ENCODE measurements at places on chromosomes 3 and 15.

GRCh38 chr3:118863731-118864322, 170.8 kb downstream of the IGSF11 start:
- DNase-seq: no peak

DNA sequence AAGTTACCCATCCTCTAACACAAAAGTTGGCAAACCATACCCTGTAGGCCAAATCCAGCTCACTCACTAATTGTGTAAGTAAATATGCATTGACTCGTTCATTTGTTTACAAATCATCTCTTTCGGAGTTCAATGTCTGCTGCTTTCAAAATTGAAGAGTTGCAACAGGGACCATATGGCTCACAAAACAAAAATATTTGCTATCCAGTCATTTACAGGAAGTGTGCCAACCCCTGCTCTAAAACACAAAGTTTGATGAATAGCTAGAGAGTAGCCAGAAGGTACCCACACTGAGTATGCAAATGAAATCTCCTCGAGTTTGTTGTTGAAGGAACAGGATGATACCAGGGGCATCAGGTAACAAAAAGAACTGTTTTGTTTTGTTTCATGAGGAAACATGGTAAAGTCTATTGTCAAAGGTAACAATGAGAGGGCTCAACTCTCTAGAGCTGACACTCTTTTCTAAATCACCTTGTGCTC, 236.2 kb upstream of the THBS1 start:
- DNase-seq: no peak

DNA sequence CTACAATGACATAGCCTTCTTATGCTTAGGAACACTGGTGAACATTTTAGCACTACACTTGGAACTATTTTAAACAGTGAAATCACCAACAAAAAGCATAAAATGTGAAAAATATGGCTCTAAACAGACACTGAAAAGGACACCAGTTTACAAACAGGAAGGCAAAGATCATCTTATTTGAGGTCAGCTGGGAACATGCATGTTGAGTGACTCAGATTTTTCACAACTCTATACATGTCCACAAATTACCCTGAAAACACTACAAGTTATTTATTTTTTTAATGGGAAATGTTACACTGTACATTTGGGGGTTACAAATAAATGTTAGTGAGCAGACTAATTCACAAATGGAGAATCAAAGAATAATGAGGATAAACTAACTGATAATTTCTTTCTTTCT, 12.5 kb upstream of the GK5 start:
- DNase-seq: no peak

DNA sequence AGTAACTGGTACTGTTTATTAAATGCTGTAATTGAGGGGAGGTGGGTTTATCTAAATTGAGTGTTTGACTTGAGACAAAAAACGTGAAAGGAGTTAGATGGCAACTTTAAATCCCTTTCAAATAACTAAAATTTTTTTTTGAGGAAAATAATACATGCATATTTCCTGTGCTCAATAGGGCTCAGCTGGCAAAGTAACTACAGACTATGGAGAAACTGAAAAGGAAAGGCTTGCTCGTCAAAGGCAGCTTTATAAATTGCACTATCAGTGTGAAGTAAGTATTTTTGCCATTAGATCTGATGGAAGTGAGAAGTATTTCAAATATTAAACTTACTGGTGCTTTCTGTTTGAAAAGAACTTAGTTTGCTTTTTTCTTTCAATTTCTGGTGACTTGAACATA, 72.2 kb downstream of the DZIP3 start:
- DNase-seq: no peak

DNA sequence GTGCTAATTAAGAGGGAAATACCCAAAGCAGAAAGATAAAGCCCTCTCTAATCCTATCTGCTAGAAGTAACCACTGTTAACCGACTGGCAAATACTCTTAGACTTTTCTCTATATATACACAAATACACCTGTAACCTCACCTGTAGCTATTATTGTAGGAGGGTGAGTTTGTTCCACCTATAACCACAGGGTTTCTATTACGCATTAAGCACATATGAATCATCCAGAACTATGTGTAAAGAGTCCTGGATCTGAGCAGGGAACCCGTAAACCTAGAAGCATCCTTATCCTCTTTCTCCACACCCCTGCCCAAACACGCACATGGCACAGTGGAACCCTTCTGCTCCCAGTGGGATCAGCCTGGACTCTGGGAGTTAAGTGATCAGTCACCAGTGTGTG, 172.8 kb upstream of the C2CD4B start:
- DNase-seq: no peak

DNA sequence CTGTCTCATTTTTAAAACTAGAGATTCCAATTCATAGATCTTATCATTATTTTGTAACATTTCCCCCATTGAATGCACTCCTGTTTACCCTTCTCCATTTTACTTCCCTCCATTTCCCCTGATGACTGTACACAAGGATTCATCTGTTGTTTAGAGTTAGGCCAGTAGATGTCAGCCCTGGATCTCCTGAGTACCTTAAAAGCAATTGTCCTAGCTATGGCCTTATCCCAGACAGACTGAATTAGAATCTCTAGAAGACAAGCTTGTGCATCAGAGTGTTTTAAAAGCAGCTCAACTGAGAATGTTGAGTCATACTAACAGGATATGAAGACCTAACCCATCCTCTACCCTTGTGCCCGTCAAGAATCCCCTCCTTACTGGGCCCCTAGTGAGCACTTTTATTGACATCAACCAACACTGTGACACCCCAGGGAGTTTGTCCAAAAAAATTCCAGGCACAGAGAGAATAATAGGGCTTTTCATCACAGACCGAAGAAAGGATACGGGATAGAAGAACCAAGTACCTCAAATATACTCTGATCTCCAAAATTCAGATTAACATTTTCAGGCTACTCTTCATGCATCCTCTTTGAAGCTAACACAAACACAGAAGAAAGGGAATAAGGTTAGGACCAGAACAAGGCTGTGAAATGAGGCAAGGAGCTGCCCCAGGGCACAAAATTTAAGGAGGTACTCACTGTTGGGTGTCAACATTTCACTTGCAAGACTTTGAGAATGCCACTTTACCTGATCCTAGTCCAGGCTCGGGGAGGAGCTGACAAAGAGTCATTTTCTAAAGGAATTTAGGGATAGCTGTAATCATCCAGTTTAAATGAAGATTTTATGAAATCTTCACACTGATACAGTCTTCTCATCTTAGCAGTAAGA, 17.1 kb downstream of the ZBED2 start:
- no peak for DNase-seq

DNA sequence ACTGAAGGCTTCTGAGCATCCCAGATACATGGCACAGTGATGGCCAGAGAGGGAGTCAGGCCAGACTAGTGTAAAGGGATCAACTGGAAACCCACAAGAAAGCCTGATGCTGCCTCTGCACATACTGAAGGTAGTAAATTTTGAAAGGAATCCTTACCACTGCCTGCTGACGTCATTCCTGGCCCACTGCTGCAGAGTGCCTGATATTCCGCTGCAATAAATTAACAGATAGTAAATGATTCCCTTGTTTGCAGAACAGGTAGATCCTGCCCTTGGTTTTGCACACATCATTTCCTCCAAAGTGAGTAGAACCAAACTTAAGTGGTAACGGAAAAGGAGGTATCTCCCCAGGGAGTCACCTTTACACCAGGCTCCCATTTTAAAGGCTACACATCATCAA, 146.7 kb downstream of the FBN1 start:
- DNase-seq: no peak

GRCh38 chr3:177300842-177301241, 103.6 kb upstream of the TBL1XR1 start:
- no peak for DNase-seq

DNA sequence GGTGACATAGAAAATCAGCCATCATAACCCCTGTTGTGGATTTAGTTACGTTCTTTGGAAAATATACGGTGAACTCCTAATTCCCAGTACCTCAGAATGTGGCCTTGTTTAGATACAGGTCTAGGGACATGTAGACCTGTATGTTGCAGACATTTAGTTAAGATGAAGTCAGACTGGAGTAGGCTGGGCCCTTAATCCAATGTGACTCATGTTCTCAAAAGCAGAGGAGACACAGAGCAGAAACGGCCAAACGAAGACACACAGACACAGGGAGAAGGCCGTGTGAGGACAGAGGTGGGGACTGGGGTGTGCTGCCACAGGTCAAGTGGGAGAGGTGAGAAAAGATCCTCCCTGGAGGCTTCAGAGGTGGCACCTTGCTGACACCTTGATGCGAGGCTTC, 119.0 kb upstream of the PROK2 start:
- DNase-seq: no peak

DNA sequence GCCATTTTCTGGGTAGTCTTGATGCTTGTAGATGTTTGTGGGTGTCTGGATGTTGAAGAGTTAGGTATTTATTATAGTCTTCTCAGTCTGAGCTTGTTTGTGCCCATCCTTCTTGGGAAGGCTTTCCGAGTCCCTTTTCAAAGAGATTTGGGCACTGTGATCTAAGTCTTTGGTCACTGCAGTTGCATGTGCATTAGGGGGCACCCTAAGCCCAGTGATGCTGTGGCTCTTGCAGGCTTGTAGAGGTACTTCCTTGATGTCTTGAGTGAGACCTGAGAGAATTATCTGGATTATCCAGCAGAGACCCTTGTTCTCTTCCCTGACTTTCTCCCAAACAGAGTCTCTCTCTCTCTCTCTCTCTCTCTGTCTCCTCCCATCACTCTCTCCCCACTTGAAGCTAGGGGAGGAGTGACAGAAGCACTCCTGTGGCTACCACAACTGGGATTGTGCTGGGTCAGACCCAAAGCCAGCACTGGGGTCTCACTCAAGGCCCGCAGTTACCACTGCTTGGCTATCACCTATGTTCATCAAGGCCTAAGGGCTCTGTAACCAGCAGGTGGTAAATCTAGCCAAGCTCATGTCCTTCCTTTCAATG, 68.5 kb downstream of the TMCO5A start:
- DNase-seq: no peak

- no peak for DNase-seq
Observed at GRCh38 chr15:100255644-100256043, 86.1 kb downstream of the ADAMTS17 start.

DNA sequence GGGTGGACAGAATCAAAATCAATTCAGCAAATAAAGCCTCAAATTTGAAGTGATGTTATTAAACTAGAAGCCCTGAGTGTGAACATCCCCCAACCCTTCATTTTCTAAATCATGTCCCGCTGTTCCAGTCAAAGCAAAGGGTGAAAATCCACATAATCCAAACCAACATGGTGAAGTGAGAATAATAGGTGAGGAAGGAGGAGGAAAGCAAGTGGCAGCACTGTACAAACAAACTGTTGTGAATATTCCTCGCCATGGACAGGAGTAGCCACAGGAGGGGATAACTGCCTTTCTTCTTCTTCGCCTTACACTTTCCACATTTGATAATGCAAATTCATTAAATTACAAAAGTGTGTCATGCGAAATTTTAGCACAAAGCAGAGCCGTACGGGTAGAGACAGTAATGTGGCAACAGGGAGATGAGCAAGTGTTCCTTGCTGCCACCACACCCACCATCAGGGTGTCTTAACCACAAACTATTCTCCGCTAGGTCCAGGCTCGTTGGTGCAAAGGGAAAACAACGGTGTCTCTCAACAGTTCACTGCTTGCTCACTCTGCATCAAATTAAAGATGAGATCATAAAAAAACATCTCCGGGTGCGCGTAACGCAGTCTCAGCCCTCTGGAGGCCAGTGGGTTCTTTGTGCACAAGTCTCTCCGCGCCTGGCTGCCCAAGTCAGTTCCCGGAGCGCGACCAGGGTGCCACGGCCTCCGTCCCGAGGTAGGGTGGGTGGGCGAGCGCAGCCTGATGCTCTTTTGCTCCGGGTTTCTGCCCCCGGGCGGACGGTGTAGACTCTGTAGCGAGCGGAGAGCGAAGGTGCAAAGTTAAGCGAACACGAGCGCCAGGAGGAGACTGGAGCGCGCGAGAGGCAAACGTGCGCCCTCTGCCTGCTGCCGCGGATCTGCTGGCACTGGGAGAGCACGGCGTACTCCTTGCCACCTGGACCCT, 6.7 kb downstream of the EPHA3 start:
- DNase-seq: peak; percentile 86
